CD14-positive monocyte (primary cell): ENCODE measurements at places on chromosomes 6 and 20.
A peak's percentile ranks its signal among the peaks of the same experiment; 100 is the strongest.

DNA sequence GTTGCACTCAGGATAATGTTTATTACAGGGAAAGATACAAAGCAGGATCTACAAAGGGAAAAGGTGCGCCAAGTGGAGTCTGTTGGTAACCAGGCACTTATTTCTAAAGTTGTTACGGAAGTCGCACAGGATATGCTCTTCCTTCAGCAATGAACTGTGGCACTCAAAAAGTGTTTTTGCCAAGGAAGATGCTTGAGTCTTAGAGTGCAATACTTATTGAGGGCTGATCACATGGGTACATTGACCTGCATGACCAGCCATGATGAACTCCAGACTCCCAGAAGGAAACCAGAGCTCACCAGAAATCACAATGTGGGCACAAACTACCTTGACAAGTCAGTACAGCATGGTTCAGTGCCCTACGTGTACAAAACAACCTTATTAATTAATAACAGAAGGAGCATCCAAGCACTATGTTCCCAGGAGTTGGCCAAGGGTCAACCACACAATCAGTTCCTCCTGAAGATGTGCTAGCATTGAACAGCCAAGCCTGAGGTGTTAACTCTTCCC lies 270.7 kb upstream of the TFAP2D start:
- no peak for DNase-seq

DNA sequence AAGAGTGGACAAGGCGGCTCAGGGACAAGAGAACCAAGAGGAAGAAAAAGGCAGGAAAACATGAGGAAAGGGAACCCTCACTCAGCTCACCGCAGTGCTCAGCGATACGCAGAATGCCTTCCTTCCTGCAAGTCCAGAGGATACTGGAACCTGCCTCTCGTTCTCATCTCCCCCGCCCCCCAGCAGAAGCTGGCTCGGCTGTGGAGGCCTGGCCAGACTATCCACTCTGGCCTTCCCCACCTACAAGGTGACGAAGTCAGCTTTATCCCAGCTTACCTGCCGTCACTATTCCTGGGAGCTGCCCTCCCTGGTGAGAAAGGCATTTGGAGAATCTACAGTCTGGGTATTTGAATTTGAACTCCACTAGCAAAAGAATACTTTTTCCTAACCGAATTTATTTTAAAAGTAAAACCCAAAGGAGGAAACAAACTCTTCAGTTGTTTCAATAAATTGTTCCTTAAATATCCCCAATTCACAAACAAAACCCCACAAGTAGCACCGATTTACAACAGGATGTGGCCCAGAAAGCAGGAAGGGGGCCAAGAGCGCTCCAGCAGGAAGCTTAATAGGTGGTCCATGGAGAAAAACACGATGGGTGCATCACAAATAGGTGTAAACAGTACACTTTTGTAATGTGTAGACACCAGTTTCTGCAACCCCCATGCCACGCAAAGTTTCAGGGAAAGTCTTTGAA lies 2.1 kb upstream of the DIDO1 start:
- DNase-seq: no peak

- no peak for DNase-seq
Measured at GRCh38 chr20:51313358-51313827, 229.1 kb downstream of the NFATC2 start.

- DNase-seq: no peak
Measured at GRCh38 chr6:23388086-23388783, 737.8 kb upstream of the NRSN1 start.

DNA sequence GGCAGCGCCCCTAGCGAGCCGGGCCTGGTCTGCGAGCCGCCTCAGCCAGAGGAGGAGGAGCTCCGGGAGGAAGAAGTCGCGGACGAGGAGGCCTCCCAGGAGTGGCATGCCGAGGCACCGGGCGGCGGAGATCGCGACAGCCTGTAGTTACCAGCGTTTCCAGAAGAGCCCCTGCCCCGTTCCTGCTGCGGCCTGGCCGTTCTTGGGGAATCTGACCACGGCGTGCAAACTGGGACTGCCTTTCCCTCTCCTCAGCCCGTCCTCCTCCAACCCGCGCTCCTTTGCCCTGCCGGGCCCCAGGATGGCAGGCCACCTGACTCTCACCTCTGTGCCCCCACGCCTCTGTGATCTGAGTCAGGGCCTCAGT lies 802 bp downstream of the HDGFL1 start:
- DNase-seq: no peak

GRCh38 chr6:5670811-5671561 lies 335.7 kb downstream of the NRN1 start:
- peak; percentile 98 for DNase-seq

DNA sequence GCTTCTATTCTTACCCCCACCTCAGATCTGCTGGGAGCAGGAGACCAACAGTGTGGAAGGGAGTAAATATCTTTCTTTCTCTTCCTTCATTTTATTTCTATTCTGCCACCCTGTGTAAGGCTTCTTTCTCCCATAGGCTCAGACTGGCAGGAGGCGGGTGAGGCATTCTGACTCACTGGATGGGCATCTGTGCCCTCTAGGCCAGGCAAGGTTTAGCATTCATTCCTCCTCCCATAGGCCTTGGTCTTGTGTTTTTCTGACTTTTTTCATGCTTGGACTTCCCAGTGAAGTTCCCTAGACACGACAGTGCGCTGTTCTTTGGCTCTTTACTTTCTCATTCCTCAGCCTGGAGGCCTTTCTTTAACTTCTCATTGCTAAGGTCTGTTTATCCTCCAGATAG lies 235.2 kb downstream of the SYNE1 start:
- no peak for DNase-seq

DNA sequence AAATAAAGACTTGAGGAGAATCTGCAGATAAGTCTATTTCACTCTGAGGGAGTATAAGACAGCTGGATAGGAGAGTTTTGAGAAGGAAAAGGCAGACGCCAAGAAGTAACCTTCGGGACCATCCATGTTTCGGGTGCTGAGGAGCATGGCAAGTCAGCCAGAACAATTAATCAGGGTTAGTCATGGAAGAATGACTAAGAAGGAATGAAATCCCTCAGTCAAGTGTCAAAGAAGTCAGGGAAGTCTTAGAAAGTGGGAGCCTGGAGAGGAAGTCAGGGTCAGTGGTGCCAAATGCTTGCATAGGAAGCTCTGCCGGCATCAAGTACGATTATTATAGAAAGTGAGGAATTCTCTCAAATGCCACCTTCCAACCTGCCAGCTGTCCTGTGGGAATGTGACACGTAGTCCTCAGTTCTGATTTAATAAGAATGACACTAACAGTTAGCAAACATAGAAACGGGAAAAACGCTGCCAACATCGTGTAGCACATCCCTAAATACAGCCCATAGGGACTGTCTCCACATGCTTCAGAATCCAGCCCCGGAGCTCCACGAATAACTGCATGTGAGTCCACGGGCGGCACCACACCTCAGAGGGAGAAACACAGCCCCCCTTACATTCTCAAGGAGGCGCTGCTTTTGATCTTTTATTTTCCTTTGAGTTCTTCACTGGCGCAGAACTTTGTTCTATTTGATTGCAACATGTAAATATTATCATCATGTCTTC lies 602.7 kb downstream of the PRKN start:
- no peak for DNase-seq

GRCh38 chr6:16698997-16699868 lies 62.0 kb downstream of the ATXN1 start:
- DNase-seq: peak; percentile 53

GRCh38 chr6:140360651-140361050 lies 986.2 kb upstream of the CITED2 start:
- DNase-seq: no peak

DNA sequence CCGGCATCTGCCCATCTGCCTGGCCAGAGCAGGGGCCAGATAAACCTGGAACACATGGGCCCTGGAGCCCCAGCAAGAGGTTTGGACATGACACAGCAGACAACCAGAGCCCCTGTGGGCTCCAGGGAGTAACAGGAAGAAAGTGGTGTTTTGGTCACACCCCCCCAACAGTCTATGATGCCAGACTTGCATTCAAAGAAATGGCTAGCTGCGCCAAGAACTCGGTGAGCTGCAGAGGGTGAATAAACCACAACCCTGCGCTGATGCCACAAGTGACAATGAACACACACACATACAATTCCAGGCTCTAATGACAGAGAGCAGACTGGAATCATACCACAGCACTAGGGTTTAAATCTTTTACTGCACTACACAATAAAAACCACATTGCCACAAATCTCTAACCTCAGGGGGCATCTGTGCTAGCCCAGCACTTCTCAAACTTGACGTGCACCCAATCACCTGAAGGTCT lies 34.0 kb downstream of the TRERF1 start:
- no peak for DNase-seq

DNA sequence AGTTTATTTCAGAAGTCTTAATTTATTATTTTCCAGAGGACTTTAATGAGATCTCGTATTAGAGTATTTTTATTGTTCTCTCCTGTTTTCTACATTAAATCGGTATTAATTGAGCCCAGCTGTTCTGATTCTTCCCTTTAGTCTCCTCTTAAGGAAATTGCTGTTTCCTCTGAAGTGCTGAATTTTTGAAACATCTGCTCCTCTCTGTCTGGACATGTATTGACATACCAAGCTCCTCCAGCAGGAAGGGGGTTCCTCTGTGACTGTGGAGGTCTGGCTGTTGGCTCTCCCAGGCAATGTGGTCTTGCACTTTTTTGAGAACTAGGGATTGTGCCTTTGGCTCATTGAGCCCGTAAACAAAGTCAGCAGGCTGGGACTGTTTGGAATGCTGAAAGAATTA lies 74.9 kb downstream of the MAP3K4 start:
- no peak for DNase-seq

- no peak for DNase-seq
Measured at GRCh38 chr20:16712511-16712947, 17.3 kb upstream of the SNRPB2 start.

- no peak for DNase-seq
Measured at GRCh38 chr6:47206626-47207025, 103.1 kb downstream of the TNFRSF21 start.

DNA sequence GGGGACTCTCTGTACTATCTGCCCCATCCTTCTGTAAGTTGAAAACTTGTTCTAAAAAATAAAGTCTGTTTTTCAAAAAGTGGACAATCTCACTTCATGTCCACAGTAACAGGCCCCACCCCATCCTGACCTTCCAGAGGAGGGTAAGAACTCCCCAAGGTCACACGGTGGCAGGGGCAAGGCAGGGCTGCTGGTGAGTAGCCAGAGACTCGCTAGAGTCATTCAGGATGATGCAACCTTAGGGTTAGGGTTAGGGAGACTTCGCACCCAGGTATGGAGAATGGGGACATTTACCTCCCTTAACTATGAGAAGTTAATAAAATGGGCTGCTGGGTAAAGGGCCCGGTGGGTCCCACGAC lies 15.4 kb downstream of the PEDS1 start:
- no peak for DNase-seq

- no peak for DNase-seq
Measured at GRCh38 chr6:56040889-56041301, 165.5 kb upstream of the BMP5 start.

- DNase-seq: no peak
Measured at GRCh38 chr6:75516757-75517156, 23.2 kb upstream of the FILIP1 start.

- DNase-seq: no peak
Measured at GRCh38 chr6:2766767-2767656, 1.8 kb downstream of the WRNIP1 start.

DNA sequence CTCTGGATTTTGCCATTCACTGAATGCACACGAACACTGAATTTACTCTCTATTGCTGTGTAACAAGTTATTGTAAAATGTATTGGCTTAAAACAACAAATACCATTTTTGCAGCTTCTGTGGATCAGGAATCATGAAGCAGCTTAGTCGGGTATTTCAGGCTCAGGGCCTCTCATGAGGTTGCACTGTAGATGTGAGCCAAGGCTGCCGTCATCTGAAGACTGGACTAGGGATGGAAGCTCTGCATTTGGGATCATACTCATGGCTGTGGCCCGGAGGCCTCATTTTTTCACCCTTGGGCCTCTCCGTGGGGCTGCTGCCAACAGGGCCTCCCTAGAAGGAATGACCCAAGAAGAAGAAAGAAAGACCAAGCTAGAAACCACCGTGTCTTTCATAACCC lies 492.4 kb upstream of the CDH4 start:
- no peak for DNase-seq

DNA sequence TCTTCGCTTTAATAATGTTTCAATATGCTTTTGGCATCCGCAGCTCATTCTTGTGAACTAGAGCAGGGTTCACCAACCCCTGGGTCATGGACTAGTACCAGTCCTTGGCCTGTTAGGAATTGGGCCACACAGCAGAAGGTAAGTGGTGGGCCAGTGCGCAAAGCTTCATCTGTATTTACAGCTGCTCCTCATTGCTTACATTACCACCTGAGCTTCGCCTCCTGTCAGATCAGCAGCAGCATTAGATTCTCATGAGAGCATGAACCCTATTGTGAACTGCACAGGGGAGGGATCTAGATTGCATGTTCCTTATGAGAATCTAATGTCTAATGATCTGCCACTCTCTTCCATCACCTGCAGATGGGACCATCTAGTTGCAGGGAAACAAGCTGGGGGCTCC lies 75.5 kb upstream of the GGTLC1 start:
- DNase-seq: no peak

DNA sequence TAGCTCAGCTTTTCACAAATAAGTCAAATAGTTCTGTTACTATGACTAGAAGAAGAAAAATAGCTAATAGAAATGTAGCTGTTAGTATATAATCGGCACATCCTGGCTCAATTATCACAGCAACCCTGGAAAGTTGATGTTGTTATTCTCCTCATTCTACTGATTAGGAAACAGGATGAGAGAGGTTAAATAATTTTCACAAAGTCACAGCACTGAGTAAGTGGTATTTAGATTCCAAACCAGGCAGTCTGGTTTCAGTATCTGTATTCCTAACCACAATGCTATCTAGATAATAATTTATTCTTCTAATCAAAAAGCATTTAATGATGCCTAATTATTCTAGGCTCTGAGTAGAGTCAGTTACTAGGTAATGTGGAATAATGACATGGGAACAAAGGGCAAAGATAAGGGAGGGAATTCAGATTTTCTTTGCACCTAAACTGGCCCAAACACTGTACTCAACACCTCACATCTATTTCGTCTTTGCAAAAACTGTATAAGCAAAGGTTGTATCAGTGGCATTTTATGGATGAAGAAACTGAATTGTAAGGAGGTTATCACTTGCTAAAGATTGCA lies 51.3 kb downstream of the PDE7B start:
- DNase-seq: no peak

GRCh38 chr6:105748737-105749161 lies 337.4 kb upstream of the PRDM1 start:
- DNase-seq: peak; percentile 96

DNA sequence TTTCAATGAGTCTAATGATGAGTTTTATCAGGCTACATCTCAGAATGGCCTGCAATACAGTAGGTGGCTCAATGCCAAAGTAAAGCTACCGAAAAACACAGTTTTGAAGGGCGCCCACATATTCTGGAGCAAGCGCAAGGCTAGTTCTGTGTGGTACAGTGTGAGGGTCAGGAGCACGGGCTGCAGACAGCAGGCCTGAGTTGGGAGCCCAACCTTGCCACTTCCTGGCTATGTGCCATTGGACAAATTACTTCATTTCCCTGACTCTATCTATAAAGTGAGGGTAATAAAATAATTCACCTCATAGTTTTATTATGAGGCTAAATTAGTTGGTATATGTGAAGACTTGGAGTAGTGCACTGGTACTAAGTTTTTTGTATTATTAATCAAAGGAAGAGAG lies 150.7 kb downstream of the OPN5 start:
- DNase-seq: no peak
